ENCODE measurements at places on chromosomes 6 and 20.
A peak's percentile ranks its signal among the peaks of the same experiment; 100 is the strongest.

- no peak for DNase-seq
Measured at GRCh38 chr6:29295181-29295585, 6.3 kb upstream of the OR14J1 start.

- no peak for DNase-seq
Measured at GRCh38 chr6:132219901-132220300, 181.4 kb downstream of the MOXD1 start.

DNA sequence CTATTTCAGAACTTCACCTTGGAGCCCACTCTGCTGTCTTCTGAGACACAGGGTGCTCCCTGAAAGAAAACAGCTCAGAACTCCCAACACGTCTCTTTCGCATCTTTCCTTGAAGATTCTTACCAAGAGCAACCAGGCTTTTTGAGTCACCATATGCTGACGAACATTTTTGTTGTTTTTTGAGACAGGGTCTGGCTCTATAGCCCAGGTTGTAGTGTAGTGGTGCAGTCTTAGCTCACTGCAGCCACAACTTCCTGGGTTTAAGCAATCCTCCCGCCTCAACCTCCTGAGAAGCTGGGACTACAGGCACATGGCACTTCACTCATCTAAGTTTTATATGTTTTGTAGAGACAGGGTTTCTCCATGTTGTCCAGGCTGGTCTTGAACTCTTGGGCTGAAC is 68.5 kb downstream of the TRMT11 start:
- no peak for DNase-seq

DNA sequence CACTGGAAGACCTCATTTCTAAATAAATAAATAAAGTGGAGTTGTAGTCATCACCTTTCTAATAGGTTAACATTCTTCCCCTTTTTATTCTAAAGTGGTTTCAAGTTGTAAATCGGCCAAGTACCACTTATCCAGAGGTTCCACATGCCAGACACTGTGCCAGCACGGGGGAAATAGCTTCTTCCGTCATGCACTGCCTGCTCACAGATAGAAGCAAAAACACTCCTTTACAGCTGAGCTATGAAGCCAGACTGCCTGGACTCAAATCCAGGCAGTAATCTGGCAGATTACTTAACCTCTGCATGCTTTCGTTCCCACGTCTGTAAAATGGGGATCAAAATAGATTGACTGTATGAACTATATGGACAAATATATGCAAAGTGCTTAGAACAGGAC is 17.2 kb upstream of the SCML4 start:
- DNase-seq: no peak

- DNase-seq: no peak
Measured at GRCh38 chr20:57705127-57705899, 4.5 kb downstream of the PMEPA1 start.

DNA sequence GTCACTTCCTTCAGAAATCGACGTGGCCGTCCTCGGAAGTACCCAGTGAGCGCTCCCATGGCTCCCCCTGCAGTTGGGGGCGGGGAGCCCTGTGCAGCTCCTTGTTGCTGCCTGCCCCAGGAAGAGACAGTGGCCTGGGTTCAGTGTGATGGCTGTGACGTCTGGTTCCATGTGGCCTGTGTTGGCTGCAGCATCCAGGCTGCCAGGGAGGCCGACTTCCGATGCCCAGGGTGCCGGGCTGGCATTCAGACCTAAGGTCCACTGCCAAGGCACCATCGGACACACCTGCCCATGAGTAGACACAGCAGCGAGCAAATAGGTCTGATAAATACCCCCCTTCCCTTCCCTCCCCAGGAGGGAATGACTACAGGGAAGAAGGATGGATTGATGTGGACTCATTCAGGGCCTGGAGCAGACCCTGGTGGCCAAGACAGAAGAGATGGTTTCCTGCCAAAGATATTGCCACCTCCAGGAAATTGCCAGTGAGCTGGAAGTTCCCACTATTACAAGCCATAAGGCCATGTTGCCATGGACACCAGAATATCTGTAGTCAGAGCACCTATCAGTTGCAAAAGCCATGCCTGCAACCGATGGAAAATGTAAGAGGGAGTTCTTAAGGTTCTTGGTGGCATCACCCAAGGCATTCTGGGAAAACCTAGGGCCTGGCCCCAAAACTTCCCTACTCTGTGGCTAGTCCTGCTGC is 4.2 kb downstream of the TCF19 start:
- no peak for DNase-seq

GRCh38 chr6:46419576-46420002 is 71.7 kb downstream of the RCAN2 start:
- no peak for DNase-seq

DNA sequence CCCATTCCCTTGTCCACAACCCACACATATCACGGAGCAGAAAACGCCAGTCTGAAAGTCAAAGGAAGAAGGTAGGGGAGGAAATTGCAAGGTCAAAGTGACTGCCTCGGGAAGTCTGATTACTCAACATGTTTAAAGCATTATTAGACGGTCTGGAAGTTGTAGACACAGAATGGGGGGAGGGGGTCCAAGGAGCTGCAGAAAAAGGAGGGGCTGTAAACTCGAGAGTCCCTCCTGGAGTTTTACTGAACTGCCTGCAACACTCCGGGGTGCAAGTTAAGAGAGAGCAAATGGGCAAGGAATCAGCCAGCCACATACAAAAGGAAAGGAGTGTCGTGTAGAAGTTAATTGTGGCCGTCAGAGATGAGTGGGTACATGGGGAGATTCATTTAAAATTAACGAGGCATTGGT is 417.7 kb upstream of the JARID2 start:
- no peak for DNase-seq

GRCh38 chr6:142408409-142408808 is 106.6 kb downstream of the ADGRG6 start:
- no peak for DNase-seq

DNA sequence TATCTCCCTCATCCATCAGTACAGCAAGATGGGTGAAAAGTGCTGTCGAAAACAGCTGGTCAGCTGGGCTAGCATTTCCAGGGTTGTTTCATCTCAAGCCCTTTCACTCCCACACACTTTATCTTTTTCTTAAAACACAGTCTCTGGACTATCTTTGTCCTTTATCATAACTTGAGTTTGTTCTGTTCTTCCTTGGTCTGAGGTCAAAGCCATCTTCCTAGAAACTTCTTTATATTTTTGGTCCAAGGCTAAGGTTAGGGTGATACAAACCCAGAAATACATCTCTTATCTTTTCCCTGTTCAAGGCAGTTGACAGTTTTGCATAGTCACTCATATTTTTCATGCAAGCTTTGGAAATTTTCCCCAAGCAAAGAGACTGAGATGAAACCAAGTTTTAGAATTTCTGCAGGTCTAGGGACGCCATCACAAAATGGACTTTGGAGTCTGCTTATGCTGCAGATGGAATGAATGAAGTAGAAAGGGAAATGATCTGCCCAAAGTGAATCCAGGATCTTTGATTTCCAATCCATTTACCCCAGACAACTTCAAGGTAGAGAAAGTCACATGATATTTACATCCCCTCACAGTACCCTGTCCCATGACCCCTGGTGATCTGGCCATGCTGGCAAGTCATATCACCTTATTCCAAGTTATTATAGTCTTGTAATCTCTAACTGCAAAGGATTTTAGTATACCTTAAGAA is 297.0 kb downstream of the ZNF217 start:
- DNase-seq: no peak

DNA sequence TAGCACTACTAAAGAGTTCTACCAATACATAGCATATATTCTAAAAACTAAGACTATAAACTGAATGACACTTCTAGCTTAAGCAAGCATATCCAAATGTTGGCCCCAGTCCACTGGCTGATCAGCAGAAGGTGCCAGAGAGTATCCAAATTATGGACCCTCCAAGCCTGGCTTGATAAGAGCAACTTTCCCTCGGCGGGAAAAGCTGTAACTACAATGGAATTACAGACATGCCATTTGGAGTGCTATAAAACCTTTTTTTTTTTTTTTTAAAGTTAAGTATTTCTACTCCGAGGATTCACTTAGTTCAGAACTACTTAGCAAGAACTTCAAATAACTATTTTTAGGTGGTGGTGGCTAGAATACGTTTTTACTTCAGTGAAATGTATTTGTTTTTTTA is 94.6 kb downstream of the EPB41L2 start:
- DNase-seq: no peak

GRCh38 chr20:3510110-3510509 is 39.3 kb downstream of the ATRN start:
- DNase-seq: no peak

DNA sequence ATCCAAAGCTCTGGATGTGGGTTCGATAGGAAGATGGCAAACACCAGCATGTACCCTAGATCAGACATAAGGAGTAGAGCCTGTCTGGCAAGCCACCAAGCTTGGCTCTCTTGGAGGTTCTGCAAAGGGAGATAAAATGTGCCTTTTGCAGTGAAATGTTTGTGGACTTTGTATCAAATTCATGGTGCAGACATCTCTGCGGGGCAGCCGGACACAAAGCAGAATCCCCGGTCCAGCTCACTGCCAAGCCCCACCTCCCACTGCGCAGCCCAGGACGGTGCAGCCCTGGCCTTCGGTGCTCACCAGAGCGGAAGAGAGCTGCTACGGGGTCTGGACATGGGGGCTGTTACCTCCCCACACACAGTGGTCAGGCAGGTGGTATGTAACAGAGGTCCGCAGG is 333.6 kb upstream of the JARID2 start:
- no peak for DNase-seq

DNA sequence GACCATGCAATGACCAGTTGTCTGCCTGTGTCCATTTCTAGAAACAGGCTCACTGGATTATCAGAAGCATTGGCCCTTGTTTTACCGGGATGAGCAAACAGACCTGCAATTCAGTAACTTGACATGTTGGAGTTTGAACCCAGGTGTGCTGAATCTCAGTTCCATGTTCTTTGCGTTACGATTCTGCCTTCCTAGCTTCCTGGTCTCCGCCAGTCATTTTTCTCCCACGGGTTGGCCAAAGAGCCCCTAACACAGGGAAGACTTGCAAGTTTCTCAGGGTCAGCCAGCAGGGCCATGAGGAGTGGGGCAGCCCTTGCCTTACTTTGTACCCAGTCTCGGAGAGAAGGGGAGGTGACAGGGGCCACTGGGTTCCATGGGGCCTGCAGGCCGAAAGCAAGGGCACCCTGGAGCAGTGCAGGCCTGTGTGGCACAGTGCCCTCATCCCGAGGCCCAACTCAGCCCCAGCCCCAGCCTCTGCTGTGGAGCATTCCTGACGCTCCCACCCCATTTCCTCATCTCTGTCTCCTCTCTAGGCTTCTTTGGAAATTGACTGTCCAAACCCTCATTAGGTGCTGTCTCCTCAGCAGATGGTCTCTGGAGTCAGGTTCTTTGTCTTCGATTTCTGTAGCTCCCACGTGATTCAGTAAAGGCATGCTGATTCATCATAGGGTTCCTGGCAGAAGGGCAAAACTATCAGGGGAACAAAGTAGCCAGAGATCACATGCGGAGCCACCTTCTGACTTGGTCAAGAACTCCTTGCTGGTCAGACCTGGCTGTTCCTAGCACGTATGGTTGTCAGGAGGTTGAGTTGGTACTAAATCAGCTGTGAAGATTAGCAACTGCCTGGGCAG is 23.6 kb downstream of the CDS2 start:
- DNase-seq: no peak

DNA sequence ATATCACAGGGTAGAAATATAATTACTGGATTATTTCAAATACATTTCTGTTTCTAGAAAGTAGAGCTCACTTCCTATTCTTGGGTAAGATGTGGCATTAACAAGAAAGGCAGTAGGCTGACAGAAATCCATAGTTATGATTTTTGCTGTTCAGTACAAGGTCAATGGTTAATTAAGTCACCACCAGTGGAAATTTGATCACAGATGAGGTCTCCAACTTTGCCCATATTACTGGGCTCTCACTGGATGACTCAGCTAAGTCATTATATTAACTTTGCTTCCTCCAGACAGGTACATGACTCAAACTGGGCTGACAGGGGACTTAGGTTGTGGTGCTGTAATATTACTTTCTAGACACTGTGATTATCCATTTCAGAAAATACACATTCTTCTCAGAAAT is 212.4 kb downstream of the GRIK2 start:
- no peak for DNase-seq

- DNase-seq: no peak
Measured at GRCh38 chr6:67199425-67199824, 1435.7 kb upstream of the ADGRB3 start.

GRCh38 chr20:63744574-63745423 is 5.2 kb downstream of the SLC2A4RG start:
- DNase-seq: no peak

GRCh38 chr6:89916136-89916920 is 22.1 kb downstream of the GJA10 start:
- DNase-seq: no peak

DNA sequence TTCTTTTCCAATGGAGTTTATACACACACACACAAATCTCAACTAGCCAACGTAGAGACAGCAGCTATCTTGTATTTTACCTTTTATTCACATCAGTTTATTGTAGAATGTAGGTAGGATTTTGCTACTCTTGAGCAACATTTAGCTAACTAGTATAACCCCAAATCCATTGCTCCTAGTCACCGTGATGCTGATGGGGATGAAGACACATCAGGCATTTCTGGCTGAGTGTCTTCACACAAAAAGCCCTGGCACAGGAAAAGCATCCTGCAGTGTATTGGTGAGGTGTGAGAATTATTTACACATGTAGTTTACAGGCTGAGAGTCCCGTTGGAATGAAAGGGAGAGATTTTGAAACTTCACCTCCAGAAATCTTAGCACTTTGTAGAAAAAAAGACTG is 65.9 kb upstream of the FBXL4 start:
- DNase-seq: no peak

DNA sequence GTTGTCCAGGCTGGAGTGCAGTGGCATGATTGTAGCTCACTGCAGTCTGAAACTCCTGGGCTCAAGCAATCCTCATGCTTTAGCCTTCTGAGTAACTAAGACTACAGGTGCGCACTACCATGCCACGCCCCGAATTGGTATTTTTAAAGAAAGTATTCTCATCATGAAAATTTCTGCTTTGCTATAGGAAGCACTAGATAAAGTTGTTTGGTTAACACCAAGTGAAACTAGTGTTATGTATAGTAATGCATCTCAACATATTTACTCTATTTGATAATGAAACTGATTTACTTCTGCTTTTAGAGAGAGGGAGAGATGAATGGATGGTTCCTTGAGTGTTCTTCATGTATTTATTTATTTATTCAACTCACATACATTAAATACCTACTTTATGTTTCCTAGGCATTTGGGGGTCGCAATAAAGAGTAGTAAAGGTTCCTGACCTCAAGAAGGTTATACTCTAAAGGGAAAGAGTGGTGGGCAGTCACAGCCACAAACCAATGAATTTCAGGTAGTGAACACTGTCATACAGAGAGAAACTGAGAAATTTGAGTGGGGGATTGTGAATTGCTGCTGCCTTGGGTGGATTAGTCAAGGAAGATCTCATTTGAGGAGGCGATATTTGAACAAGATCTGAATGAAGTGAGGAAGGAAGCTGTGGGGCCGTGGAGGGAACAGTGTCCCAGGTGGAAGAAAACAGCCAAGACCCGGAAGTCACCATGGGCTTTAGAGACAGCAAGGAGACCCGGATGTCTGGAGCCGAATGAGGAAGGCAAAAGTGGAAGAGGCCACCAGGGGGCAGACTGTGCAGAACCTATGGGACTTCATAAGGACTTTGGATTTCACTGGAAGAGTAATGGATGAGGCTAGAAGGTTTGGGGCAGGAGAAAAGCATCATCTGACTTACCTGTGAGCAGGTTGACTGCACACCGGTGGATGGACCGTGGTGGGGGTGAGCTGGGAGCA is 185.6 kb downstream of the TSHZ2 start:
- DNase-seq: peak; percentile 2
